Activated T-cell treated with anti-CD3 and anti-CD28 coated beads, Interleukin-2, amount 50 U/mL, for 24 hours (primary cell): ENCODE measurements at places on chromosomes 3 and 15.

GRCh38 chr3:154778057-154778456 is 302.1 kb upstream of the MME start:
- DNase-seq: no peak

- no peak for DNase-seq
These were observed 152.0 kb upstream of the MDFIC2 start for GRCh38 chr3:70464465-70464864.

DNA sequence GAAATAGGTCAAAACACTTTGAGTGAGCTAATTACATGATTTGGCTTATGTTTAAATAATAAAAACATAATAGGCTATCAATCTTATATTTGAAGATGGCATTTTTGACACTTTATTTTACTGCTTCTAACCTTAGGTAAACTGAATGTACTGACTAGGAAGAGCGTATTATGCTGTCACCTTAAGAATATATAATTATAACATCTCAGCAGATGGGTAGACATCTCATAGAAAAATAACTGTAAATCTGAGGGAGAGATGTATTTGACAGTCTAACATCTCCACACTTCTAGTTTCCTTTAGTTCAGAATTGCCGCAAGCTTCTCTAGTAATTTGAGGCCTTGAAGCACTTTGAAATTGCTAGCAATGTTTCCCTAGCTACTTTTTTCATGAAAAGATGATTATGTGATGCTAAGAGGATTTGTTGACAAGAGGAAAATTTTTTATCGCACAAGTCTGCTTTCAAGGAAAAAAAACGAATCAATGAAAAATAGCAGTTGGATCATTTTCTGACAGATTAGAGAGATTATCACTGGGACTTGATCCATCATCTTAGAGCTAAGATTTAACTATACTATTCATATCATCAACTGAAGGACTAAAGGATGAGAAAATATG is 238.2 kb upstream of the NAALADL2 start:
- no peak for DNase-seq

DNA sequence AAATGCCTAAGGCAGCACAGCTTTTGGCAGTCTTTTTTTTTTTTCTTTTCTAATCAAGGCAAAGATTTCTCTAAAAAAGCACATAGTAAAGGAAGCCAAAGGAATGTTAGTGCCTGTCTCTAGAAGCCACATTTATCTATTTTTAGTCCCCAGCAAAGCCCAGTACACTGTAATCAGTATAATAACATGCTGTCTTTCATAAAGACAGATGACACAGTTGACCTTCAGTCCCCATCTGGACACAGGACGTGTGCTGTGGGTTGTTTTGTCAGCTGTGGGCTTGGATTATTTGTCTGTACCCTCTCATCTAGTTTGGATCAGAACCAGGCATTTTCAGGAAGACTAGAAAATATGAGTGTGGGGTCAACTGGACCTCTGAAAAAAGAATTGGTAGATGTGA is 110.4 kb upstream of the CTNNB1 start:
- no peak for DNase-seq

GRCh38 chr3:72033666-72034428 is 248.9 kb upstream of the PROK2 start:
- no peak for DNase-seq

DNA sequence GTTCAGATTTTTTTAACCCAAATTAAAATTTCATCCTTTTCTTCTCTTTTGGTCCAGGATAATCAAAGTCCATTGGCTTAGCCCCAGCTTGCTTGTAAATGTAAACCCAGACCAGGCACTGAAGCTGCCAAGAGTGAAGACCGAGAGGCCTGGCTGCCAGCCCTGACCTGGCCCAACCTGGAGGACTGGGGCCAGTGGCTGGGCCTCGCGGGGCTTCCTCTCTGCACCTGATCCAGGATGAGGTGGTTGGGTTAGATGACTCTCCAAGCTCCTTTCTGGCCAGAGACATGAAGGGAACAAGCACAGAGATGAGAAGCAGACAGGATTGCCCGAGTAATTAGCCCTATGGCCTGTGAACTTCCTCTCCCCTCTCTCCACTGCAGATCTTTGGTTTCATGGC is 50.6 kb downstream of the CMTM6 start:
- DNase-seq: no peak

GRCh38 chr15:28020644-28021043 is 78.5 kb downstream of the OCA2 start:
- DNase-seq: no peak

- DNase-seq: no peak
These were observed 343.9 kb downstream of the GRM7 start for GRCh38 chr3:7204848-7205156.

GRCh38 chr3:47001731-47002170 is 22.3 kb downstream of the NBEAL2 start:
- DNase-seq: no peak

GRCh38 chr15:86690566-86690965 is 610.9 kb downstream of the AGBL1 start:
- no peak for DNase-seq

GRCh38 chr3:112761062-112761638 is 85.5 kb downstream of the CD200R1L start:
- no peak for DNase-seq

- DNase-seq: no peak
These were observed 77.3 kb upstream of the MAGI1 start for GRCh38 chr3:66115858-66116654.

- no peak for DNase-seq
These were observed 171.2 kb downstream of the POTEB3 start for GRCh38 chr15:21269121-21269520.

- DNase-seq: no peak
These were observed 56.1 kb downstream of the TAFA4 start for GRCh38 chr3:68876112-68876713.

DNA sequence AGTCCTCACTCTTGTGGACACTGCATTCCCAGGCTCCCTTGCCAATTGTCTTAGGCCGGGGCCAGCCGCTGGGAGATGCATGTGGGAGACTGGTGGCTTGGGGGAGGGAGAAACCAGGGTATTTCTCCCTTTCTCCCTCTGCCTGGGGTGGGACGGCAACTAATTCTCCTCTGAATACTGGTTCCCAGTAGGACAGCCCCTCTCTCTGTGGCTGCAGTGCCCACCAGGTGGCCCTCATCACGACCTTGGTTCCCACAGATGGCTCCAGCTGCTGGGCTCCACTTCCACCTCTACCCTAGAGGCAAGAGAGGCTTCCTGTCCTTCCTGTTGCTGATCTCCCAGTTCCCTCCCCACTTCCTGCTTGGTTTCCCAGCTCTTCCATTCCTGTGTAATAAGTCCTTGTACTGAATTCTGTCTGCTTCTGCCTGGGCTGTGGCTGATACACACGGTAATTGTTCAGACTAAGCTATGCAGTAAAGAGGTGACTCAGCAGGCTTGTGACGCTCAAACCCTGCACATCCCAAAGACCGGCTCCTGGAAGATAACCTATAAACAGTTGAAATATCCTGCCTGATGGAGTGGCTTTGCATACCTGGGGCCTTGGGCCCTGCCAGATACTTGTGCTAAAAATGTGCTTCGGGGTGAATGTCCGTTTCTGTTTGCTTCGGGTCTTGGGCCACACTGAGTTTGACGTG is 20.4 kb upstream of the COPG1 start:
- DNase-seq: no peak

- no peak for DNase-seq
These were observed 51.9 kb upstream of the TBL1XR1 start for GRCh38 chr3:177249203-177249602.

GRCh38 chr15:25498835-25499234 is 60.0 kb upstream of the UBE3A start:
- DNase-seq: no peak

GRCh38 chr3:46089237-46090011 is 62.1 kb upstream of the XCR1 start:
- DNase-seq: no peak

DNA sequence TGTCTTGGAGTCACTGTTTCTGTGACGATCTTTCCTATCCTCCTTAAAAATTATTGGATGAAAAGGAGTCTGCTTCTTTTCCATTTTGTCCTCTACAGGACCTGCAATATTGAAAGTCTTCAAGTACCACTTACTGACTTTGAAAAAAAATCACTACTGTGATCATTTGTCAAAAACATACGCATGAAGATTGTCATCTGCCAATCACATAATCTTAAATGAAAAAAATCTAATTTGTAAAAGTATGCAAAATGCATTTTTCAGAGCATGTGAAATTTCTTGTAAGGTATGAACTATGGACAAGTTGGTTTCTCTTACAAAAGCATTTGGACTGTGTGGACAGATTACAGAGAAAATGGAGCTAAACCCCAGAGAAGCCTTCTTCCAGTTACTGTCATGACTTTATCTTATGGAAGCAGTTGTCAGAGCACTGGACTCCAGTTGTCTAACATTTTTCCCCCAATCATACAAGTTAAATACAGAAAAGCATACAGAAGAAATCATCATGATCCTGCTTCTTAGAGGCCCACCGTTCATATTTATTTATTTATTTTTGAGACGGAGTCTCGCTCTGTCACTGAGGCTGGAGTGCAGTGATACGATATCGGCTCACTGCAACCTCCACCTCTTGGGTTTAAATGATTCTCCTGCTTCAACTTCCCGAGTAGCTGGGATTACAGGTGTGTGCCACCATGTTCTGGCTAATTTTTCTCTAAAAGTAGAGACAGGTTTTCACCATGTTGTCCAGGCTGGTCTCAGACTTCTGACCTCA is 3.4 kb upstream of the PXK start:
- DNase-seq: no peak

- DNase-seq: no peak
These were observed 108.3 kb downstream of the SLC49A4 start for GRCh38 chr3:122903171-122903570.

GRCh38 chr15:67138891-67139855 is 73.8 kb downstream of the SMAD3 start:
- peak; percentile 16 for DNase-seq

DNA sequence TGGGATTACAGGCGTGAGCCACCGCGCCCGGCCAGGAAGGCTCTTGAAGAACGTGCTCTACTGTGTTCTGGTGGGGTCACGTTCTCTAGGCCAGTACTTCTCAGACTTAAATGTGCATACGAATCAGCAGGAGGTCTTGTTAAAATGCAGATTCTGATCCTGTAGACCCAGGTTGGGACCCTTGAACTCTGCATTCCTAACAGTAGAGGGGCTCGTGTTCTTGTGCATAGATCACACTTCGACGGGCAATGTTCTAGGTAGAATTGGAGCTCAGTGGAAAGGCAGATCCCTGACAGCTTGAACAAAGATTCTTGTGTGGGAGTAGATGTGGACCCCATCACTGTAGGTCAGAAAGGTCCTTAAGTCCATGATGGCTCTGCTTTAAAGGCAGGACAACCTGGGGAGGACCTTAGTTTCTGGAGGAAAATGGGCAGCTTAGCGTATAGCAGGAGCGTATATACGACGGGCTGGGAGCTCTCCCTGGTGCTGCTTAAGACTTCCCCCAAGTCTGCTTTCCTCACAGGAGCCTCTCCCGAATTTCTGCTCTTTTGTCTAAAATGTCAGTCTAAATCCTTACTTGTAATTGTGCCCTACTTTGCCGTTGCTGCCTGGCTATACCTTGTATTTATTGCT is 16.9 kb upstream of the FAM81A start:
- DNase-seq: no peak

GRCh38 chr3:94179059-94179458 is 116.2 kb downstream of the NSUN3 start:
- DNase-seq: no peak

- no peak for DNase-seq
These were observed 282.3 kb downstream of the XXYLT1 start for GRCh38 chr3:194988495-194989165.

DNA sequence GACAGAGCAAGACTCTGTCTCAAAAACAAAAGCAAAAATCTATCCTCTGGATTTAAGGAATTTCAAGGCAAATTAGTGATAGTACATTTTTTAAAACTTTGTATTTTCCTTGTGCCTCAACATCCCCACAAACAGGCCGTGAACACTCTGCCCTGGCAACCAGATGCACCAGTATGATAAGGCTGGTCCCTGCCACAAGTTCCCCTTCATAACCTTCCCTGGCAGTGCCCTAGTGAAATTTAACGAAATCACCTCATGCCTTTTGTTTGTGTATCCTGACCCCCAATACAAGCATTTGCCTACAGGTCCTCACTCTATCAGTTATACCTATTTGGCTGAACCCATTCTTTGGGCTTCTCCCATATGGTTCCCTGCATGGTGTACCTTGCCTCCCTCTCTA is 107.4 kb upstream of the FLNB start:
- DNase-seq: no peak

DNA sequence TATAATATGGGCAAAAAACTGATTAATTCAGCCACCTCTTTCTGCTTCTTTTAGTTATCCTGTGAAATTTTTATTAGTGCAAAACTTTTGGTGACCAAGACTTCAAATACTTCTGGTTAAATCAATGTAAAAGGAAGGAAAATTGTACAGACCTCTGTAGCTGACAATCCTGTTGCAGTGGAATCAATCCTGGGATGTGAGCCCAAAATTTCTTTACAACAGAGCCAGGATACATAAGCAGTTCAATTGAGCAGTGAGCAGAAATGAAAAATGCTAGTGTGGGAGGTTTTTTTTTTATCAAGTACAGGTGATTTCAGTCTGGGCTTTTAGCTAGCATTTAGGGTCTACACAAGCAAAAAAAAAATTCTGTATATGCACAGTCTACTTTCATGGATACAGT is 398.0 kb downstream of the OTOL1 start:
- DNase-seq: no peak

DNA sequence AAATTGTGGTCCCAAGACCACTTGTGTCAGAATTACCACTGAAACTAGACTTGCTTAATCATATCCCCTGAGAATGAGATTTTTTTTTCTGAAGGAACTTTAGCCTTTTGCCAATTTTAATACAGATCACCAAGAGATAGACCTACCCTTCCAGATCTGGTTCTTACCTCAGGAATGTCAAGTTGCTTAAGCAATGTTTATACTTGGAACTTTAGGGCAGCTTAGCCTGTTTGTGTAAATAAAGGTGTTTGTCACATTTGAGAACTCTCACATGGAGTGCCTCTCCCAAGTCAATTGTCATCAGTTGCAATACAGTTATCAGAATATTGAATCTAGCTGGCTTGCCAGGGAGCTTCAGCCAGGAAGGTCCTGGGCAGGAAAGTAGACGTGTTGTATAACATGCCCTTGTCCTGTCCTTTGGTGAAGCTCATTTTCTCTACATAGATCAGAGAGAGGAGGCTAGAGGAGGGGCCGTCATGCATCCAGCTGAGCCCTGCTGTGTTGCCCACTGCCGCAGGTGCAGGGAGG is 3.9 kb downstream of the GPD1L start:
- no peak for DNase-seq

DNA sequence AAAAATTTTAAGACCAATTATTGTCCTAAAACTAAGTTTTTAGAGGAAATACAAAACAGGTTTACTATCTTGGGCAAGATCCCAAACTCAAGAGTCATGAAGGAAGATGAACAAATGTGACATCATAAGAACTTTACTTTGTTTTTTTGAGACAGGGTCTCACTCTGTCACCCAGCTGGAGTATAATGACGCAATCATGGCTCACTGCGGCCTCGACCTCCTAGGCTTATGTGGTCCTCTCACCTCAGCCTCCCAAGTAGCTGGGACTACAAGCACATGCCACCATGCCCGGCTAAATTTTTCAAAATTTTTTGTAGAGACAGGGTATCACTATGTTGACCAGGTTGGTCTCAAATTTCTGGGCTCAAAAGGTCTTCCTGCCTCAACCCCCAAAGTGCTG is 69.3 kb downstream of the PCSK6 start:
- DNase-seq: no peak

- no peak for DNase-seq
These were observed 94.9 kb upstream of the ATP2B2 start for GRCh38 chr3:10600296-10600714.

GRCh38 chr3:160232014-160232413 is 6.8 kb downstream of the C3orf80 start:
- no peak for DNase-seq

GRCh38 chr3:57778494-57778893 is 22.4 kb downstream of the SLMAP start:
- no peak for DNase-seq
